ENCODE measurements at places on chromosomes 6 and 20. TPM values are rescaled to one million over a fixed set of nuclear protein-coding genes. Genes with fewer than 3 reads are reported as not detected.
A peak's percentile ranks its signal among the peaks of the same experiment; 100 is the strongest.

NRSN1 gene
- total RNA-seq, result not detected

DNA sequence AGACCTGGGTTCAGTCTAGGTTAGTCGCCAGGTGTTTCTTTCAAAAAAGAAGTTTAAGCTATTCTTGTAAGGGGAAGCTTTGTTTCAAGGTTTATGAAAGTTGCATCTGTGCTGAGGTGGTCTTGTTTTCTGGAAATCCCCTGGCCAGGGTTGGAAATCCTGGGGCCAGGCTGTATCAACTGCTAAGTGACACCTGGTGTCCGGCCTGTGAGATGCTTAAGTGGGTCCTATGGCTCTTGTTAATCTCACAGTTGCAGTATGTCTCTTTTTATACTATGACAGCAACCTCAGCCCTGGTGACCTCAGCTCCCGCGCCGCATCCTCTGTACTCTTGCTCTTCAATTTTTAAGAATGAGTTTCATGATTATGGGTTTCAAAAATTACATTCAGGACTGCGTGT, 72.0 kb downstream of the CHMP4B start:
- no peak for DNase-seq

- peak; percentile 80 for DNase-seq
Observed at GRCh38 chr6:166957087-166957804, 896 bp upstream of the RNASET2 start.

DNA sequence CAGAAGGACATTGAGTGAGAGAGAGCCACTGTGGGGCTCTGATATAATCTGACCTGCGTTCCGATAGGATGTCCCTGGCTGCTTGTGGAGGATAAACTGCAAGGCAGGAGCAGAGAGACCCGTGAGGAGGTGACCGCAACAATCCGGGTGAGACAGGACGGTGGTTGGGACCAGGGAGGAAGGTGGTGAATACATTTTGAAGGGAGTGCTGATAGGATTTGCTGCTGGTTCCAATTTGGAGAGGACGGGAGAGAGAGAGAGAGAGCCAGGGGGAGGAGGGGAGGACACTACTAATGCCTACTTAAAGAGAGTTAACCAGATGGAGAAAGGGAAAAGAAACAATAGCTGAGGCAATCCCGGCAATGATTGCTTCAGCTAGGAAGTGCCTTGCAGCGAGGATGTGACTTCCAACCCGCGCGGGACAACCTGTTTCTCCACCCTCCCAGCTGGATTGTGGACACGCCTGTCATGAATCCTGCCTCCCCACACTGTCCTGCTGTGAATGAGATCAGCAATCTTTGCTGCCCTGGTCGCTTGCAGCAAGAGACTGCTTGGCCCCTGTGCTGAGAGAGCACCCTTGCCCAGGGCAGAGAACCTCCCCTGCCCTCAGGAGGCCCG, 199.0 kb upstream of the KCNG1 start:
- DNase-seq, result peak; percentile 49

E2F1 gene
- 57.8 TPM for total RNA-seq

DNA sequence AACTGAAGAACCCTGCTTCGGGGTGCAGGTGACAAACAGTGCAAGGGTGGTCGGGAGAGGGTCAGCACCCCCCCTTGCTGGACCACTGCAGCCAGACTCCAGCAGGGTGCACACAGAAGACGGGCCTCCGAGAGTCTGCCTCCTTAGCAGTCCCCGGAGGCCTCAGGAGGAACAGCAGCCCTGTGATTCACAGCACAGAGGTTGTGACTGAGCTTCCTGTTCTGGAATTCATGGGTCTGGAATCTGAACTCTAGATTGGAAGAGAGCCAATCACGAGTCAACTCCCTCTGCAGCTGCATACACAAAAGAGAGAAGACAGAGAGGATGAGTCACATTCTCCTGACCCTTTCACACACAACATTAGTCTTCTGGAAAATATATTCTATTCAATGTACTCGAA, 249.0 kb upstream of the OPRM1 start:
- peak; percentile 6 for DNase-seq

- DNase-seq, result peak; percentile 56
Observed at GRCh38 chr6:169618526-169619490, 83.0 kb downstream of the WDR27 start.

DNA sequence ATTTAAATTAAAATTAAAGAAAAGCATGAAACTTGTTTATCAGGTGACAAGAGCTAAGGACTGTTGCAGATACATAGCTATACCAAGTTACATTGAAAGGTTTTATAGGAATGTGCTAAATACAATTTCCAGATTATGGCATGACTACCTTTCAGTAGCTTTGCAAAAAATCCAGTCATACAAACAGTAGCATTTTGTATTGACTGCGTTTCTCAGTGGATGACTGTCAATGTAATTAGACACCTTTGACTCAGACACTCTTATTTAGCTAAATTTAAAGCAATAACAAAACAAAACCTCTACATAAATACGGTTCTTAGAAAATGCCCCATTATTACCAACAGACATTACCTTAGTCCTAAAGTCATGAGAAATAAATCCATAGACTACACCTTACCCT, 275.8 kb upstream of the RUNX2 start:
- no peak for DNase-seq
